ENCODE measurements at places on chromosomes 3 and 15.

- DNase-seq, result no peak
Observed at GRCh38 chr3:12046406-12046805, 42.2 kb downstream of the SYN2 start.

DNA sequence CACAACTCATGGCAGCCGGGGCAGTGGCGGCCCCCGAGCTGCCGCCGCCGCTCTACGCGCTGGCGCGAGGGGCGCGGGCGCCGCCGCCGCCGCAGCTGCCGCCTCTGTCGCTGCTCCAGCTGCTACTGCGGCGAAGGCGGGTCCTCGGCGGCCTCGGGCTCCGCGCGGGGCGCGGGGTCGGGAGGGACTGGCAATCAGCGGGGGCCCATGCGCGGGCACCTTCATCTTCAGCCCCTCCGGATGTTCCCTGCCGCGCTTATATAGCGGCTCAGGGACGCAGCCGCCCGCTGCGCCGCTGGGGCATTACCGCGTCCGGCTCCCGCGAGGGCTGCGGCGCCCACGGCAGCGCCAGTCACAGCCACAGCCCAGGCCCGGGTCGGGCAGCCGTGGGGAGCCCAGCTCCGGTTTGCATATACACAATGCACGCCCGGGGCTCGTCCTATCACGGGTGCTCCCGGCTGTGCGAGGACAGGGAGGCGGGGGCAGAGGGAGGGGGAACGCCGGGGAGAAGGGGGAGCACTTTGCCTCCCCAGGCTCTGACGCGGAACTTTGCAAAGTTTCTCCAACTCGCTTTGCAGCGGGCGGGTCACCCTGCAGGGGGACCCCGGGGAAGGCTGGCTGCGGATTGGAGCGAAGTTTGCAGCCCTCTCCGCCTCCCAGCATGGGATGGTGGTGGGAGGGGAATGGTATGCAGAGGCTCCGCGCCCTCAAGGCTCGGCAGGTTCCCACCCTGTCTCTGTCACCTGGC is at the start of gene VGLL3:
Gene VGLL3 (minus strand): TSS at position 416 of the 748 bp plus-strand sequence. CDS start 406 bp downstream, at position 10.
- DNase-seq, result no peak

GRCh38 chr3:150612494-150612893 is 9.4 kb downstream of the SELENOT start:
- DNase-seq, result no peak

DNA sequence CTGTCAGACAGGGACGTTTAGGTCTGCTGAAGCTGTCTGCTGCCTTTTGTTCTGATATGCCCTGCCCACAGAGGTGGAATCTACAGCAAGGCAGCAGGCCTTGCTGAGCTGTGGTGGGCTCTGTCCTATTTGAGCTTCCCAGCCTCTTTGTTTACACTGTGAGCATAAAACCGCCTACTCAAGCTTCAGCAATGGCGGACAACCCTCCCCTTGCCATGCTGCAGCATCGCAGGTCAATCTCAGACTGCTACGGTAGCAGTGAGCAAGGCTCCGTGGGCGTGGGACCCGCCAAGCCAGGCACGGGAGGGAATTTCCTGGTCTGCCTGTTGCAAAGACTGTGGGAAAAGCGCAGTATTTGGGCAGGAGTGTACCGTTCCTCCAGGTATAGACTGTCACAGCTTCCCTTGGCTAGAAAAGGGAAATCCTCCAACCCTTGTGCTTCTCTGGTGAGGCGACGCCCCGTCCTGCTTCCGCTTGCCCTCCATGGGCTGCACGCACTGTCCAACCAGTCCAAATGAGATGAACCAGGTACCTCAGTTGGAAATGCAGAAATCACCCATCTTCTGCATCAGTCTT is 71.4 kb downstream of the SPSB4 start:
- DNase-seq, result no peak

GRCh38 chr3:161339517-161340500 is 31.5 kb downstream of the SPTSSB start:
- DNase-seq, result no peak

DNA sequence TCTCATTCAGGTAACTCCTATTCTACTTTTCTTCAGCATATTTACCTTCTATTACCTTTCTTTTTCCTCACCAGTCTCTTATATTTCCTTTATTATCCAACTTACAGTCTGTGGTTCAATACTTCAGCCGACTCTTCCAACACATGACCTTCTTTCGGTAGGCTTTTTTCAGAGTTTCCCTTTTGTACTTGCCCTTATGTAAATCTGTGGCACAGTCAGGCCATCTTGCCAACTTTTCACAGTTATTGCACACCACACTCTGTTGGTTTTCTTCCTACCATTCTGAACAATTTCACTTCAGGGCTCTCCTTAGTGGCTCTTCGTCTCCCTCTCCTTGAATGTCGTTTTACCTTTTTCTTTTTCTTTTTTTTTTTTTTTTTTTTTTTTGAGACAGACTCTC is 427.8 kb downstream of the LPP start:
- no peak for DNase-seq
